Tibial artery (tissue), 4 donors: ENCODE measurements at places on chromosomes 5 and 9.

GRCh38 chr5:72597456-72597948, 90.3 kb upstream of the ZNF366 start:
- DNase-seq, result no peak

DNA sequence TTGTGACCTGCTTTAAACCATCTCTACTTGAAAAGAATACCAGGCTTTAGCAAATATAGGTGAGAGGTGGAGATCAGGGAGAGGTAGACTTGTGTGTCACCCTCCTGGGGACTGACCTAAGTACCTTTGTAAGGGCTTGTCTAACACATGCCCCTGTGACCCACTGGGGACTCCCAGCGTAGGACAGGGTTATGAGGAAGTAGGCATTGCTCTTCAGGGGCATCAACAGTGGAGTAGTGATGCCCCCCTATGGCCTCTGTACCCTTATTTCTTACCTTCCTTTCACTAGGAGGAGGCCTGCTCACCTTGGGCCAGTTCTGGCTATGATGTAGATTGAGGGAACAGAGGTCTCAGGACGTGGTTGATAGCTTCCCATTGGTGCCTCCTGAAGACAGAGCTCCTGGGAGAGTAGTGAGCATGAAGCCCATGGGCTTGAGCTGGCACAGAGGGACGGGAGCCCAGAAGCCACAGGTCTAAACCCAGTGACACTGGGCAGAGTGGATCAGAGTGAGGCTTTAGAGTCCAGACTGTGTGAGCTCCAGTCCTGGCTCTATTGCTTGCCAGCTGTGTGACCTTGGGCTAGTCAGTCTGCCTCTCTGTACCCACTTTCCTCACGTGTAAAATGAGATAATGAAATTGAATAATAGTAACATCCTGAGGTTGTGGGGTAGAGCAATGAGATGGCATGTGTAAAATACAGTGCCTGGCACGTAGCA, 191.7 kb downstream of the AOPEP start:
- no peak for DNase-seq

GRCh38 chr5:109411149-109411514, 1.4 kb upstream of the PJA2 start:
- no peak for DNase-seq

- DNase-seq, result no peak
Measured at GRCh38 chr5:113061846-113062780, 85.5 kb downstream of the DCP2 start.

DNA sequence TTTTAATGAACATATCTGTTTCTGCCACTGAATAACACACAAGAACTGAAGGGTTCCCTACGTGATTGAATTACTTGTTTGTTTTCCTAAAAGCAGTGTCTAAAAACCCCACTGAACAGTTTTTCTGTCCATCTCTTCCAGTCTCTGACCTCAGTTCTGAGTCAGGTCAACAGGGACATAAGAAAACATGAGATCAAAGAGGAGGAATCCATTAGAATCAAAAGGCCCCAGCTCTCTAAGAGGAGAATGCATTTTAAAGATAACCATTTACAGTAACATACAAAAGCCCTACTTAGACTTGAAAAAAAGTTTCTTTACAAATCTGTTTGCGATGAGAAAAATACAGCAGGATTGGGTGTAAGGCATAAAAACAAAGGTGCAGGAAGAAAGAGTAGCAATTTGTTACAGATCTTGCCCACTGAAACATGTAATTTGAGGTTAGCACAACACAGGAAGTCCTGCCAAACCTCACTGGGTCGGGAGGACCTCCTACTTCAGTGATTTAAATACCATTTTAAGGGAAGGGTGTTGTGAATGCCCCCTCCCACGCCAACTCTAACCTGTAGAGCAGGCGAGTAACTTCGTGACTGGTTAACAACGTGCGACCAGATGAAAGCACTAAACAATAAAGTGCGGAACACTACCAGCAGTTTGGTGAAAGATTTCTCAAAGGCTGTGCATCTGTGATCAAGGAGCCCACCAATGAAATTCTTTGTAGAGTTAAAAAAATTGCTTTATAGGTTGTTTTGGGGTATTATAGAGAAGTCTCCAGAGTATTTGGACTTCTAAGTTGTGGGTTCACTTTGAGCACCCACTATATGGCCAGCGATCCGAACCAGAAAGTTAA, 1.3 kb downstream of the QSOX2 start:
- no peak for DNase-seq

DNA sequence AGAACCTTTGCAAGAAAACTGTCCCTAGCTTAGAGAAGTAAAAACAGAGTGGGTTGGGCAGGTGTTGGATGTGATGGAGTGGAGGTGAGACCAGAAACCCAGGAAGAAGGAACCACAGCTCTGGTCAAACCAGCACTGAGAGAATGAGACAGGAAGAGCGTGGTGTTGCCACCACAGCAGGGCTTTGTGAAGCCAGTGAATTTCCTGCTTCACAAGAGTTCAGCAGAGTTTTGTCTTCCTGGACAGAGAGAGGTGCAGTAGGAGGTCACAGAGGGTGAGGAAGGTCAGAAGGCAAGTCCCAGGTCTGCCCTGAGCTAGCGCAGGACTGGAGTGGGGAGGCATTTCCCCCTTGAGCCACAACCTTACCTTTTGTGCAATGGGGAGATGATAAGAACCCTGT, 2306.2 kb upstream of the ACO1 start:
- no peak for DNase-seq

- DNase-seq, result no peak
Measured at GRCh38 chr5:147935032-147935431, 28.7 kb upstream of the C5orf46 start.

DNA sequence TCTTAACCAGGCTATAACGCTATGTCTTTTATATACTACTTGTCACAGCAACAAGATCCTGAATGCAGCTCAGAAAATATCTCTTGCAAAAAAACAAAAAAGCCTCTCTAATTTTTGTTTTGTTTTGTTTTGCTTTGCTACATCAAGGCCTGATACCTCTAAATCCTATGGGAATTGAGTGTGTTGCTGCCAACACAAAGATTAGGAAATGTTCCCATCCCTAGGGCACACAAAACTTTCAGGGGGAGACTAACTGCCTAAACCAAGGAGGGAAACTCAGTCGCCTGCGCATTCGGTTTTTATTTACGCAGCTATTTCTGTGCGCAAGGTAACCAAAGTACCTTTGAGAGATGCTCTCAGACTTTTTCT, 1.7 kb downstream of the SSBP2 start:
- DNase-seq, result no peak
